NCI-H460 (cell line): ENCODE measurements at places on chromosomes 7 and 10.

- no peak for DNase-seq
Observed at GRCh38 chr10:44178281-44178680, 206.6 kb downstream of the CXCL12 start.

DNA sequence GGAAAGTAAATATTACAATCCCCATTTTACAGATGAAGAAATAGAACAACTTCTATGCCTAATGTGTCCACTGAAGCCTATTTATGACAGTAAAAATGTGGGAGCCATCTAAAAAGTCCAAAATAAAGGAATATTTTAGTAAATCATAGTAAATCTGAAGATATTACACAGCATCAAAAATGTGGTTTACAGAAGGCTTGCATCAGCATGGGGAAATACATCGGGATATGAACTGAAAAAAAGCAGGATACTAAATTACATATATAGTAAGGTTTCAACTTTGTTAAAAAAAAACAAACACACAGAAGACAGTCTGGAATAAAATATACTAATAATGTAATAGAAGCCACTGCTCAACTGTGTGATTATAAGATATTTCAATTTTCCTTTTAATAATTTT, 20.8 kb downstream of the CPA1 start:
- no peak for DNase-seq

DNA sequence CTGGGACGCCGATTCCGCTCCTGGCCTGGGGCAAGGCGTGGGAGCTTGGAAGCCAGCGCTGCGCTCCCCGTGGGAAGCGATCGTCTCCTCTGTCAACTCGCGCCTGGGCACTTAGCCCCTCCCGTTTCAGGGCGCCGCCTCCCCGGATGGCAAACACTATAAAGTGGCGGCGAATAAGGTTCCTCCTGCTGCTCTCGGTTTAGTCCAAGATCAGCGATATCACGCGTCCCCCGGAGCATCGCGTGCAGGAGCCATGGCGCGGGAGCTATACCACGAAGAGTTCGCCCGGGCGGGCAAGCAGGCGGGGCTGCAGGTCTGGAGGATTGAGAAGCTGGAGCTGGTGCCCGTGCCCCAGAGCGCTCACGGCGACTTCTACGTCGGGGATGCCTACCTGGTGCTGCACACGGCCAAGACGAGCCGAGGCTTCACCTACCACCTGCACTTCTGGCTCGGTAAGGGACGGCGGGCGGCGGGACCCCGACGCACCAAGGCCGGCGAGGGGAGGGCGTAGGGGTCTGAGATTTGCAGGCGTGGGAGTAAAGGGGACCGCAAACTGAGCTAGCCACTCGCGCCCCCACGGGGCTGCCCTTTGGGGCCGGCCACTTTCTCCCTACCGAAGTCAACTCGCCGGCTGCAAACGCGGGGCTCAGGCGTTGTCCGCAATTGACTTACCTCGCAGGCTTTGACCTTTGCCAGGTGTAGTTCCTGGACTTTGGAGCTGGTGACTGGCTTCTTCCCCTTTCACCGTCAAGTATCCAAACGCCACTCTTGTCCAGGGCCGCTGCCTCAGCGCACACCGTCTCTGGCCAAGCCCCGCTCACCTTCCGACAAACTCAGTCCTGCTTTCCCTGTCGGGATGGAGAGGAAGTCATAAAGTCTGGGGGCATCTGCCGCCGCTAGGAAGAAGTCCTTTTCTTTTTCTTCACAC, at the start of gene SCIN:
TSS of gene SCIN (plus strand) at position 187 of the 928 bp plus-strand sequence. CDS start at position 254, 67 bp downstream.
- peak; percentile 34 for DNase-seq

DNA sequence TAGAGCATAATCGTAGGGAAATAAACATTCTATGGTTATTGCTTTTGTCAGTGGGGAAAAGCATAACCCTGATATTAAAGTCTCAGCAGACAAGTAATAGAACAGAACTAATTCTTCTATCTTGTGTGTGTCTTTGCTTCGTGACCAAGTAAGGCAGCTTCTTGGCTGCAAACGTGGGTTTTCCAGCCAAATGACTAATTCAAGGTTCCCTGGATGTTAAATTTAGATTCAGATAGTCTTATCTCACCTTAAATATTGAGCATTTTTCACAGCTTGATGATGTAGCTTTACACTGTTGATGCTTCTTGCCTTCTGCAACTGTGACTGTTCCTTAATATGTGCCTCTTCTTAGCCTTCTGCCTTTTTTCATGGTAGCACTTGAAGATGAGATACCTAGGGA, 113.0 kb downstream of the EXOC4 start:
- DNase-seq, result no peak

GRCh38 chr7:103795107-103795506, 194.4 kb downstream of the RELN start:
- DNase-seq, result no peak

- DNase-seq, result no peak
Observed at GRCh38 chr10:101575091-101575490, 13.0 kb downstream of the POLL start.

GRCh38 chr10:47363781-47364180, 15.6 kb downstream of the RBP3 start:
- DNase-seq, result no peak

DNA sequence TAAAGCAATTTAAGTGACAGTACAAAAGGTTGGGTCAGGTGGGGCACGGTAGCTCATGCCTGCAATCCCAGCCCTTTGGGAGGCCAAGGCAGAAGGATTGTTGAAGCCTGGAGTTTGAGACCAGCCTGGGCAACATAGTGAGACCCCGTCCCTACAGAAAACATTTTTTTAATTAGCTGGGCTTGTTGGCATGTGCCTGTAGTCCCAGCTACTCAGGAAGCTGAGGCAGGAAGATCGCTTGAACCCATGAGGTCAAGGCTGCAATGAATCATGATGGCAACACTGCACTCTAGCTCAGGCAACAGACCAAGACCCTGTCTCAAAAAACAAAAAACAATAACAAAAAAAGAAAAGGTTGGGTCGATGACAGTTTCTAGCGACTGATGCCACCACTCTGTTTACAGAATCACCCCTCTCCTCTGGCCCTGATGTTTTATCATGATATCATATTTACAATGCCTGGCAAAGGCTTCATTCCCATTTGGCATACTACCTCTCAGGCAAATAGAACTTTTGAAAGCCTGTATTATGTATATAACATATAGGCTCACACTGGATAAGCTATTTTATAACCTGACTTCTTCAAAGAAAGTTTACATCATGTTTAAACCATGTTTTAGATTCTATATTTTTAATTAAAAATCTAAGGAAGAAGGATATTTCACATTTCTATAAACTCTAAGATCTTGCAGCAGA, 558 bp upstream of the ABCC2 start:
- no peak for DNase-seq
